ENCODE measurements at places on chromosomes 6 and 20.

- no peak for DNase-seq
Measured at GRCh38 chr6:85353012-85353411, 96.9 kb upstream of the NT5E start.

- no peak for DNase-seq
Measured at GRCh38 chr6:111781041-111781708, 92.1 kb downstream of the FYN start.

- DNase-seq, result no peak
Measured at GRCh38 chr20:56606174-56606945, 22.7 kb upstream of the TFAP2C start.

GRCh38 chr20:24836661-24837299 is 112.3 kb upstream of the CST7 start:
- DNase-seq, result no peak

DNA sequence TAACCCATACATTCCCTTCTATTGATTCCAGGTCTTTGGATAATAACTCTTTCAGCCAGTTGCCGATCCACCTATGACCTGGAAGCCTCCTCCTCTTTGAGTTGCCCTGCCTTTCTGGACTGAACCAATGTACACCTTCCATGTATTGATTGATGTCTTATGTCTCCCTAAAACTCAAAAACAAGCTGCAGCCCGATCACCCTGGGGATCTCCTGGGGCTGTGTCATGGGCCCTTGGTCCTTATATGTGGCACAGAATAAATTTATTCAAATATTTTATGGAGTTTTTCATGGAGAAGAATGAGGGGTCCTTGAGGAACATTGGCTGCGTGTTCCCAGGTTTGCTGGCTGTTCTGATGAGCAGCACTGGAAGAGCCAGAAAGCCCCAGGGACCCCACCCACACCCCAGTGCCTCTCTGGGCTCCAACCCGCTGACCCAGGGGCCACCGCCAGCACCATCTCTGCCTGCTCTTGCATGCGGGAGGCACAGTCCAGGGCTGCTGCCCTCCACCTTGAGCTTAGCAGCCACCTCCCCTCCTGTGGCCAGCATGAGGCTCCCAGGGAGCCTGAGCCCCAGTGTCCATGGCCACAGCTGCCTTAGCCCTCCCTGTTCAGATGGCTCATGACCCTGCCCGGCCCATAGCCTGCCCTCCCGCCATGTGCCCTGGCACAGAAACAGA is 36.5 kb upstream of the CST7 start:
- DNase-seq, result no peak

DNA sequence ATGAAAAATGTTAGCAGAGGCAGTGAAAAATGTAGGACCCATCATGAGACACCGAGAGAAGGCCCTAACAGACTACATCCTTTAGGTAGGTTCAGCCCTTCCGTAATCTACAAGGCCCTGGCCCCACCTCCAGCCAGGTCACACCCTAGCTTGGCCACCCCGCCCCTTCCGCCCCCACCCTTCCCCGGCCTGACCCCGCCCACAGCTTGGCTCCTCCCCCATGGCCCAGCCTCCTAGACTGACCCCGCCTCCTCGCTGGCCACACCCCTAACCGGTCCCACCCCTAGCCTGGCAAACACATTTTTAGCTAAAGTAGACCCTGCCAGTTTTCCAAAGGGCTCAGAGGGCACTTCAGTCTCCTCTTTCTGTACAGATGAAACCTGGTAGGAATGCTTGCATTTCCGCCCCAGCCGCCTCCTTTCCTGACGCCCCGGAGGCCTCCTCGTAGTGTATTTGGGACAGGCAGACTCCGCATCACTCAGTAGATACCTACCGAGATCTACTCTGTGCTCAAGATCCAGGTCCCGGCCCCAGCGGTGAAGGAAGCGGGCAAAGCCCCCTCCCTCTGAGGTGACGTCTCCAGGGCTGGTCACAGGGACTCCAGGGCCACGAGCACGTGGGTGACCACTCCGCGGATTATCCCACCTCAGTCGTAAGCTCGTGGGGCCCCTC is 443.5 kb downstream of the PREX1 start:
- DNase-seq, result no peak

DNA sequence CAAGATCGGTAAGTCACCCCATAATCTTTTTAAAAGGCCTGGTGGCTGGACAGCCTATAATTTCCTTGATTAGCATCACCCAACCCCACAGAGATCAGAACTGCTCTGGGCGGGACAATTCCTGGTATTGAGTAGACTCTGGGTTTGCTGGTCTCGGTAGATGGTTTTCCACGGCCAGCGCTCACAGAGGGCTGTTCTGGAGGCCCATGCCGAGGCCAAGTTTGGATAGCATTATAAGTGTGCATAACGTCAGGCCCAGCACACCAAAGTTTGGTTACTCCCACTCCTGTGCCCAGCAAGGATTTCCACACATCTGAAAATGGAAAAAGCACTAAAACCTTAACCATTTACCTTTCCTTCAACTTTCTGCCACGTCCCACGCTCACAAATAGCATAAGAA is 104.7 kb upstream of the RREB1 start:
- no peak for DNase-seq

GRCh38 chr20:1108437-1108920 is 9.9 kb upstream of the PSMF1 start:
- DNase-seq, result peak; percentile 50

DNA sequence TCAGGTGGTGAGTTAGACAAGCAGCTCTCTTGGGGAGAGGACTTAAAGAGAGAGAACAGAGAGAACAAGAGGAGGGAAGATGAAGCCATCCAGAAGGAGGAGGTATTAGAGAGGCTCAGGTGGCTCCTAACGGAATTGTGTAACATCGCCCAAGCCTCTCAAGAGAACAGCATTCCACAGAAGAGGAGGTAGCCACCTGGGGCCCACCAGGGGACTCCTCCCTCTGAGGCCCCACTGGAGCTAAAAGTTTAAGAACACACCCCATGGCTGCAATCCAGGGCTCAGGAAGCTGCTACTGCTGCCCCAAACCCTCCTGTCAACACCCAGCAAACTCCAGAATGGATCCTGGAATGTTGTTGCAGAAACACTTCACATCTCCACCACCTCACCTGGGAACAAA is 23.6 kb upstream of the MDFI start:
- DNase-seq, result no peak

DNA sequence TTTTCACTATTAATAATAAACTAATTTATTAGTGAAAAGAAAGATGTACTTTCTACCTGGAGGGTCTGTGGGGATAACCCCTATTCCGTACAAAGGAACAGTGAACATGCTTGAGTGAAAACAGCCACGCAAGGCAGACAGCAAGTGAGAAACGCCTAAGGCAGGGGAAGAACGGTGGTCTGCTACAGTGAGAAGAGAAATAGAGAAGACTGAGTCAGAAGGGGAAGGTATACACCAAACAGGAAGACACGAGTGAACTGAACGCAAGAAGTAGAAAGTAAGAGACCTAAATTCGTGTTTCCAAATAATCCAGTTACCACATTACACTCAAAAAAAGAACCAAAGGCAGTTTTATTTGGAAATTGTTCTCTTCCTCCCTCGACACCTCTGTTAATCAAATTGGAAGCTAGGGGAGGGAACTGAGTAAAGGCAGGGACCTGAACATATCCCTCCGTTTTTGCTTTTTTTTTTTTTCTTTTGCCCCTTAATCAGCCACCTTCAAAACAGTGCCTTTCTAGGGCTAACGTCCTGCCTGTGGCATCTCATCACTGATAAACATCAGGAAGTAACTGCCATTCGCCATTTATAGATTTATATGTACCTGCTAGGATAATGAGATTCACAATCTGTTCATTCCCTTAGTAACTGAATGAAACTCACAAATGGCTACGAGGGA is 48.9 kb downstream of the ATXN1 start:
- DNase-seq, result no peak

Data from Panc1 (cell line).